ENCODE measurements at places on chromosomes 7 and 10.

- DNase-seq = no peak
Observed at GRCh38 chr10:27819781-27820531, 74.3 kb upstream of the MKX start.

DNA sequence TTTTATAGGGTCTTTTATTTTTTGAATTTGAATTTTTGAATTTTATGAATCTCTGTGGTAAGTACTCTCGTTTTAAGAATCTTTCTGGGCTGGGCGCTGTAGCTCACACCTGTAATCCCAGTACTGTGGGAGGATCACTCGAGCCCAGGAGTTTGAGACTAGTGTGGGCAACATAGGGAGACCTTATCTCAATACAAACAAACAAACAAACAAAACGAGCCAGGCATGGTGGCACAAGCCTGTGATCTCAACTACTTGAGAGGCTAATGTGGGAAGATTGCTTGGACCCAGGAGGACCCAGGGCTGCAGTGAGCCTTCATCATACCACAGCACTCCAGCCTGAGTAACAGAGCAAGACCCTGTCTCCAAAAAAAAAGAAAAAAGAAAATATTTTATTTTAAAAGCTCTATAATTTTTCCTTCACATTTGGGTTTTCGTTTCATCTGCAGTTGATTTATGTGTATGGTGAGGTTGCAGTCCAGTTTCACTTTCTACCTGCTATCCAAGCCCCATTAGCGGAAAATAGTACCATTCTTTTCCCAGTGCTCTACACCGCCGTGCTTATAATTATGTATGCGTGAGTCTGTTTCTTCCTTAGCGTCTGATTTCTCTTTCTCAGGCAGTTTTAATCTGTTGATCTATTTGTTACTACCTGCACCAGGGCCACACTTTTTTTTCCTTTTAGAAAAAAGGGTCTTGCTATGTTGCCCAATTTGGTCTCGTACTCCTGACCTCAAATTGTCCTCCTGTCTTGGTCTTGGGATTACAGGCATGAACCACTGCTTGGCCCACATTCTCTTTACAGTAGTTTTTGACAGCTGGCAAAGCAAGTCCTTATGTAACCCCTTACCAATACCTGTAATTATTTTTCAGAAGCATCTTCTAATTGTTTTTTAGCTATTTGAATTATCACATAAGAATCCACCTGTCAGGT, 21.7 kb downstream of the TRIM24 start:
- no peak for DNase-seq

DNA sequence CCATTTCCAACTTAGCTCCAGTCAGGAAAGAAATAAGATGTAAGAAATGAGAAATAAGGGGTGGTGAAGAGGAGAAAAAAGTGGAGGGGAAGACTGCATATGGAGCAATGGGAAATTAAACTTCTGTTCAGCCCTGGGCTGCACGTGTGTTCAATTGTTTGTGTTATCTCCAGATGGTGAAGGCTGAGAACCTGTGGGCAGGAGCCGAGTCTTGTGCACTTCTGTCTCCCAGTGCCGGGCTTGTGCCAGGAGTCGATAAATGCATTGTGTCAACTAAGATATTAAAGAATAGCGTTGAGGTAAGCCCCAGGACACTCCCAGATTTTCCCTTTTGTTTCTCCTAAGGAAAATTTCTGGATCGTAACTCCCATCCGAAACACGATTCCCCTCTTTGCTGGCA, 98.2 kb downstream of the PRLHR start:
- DNase-seq = no peak

DNA sequence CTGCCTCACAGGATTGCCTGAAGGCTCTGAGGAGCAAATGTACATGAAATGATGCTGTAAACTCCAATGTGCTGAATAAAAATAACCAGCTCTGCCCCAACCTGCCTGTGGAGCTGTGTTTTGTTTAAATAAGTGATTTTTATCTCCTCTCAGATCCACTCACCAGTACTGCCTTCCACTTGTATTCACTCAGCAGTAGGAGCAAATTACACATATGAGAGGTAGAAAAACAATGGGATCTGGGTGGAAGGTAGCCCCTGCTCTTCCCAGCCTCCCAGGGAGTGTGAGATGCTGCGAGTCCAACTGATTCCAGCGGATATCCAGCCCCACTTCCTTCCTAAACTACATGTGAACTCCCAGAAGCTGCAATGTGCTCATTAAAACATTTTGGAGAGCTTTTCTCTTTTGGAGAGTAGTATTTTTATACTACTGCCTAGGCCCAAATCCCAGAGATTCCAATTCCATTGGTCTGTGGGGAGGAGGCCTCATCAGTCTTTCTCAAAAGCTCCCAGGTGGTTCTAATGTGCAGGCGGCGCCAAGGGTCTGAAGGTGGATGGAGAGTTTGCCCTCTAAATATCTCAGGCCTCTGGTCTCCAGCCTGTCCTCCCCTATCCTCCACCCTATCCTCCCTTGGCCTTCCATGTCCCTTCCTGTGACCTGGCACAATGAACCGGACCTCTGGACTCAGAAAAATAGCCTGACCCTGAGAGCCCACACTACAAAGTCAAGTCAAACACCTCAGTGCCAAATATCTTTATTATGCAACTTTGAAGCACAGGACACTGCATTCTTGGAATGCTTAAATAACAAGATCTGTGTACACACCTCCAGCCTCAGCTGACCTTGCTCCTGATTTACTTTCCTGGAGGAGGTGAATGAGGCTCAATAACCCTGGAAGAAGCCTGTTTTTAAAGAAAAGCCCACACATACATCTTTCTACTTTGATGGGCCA, 46.2 kb downstream of the CPVL start:
- no peak for DNase-seq

- DNase-seq = peak; percentile 45
Observed at GRCh38 chr7:155791214-155791737, 21.0 kb downstream of the SHH start.

DNA sequence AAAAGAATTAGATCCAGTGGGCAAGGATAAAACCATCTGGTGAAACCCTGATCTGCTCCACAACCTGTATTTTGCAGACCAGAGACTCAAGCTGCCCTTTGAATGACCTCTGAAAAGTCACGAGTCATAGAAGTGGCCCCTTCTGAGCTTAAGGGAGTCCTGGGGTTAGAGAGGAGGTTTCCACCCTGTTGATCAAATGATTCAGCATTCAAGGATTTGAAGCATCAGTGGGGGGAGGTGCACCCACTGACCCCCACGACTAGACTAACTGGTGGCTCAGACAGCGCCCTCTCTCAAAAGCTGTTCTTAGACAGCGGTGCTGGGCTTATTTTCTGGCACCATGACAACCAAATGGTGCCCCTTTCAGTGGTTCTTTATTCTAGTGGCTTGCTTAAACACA, 44.3 kb downstream of the PLCE1 start:
- no peak for DNase-seq

DNA sequence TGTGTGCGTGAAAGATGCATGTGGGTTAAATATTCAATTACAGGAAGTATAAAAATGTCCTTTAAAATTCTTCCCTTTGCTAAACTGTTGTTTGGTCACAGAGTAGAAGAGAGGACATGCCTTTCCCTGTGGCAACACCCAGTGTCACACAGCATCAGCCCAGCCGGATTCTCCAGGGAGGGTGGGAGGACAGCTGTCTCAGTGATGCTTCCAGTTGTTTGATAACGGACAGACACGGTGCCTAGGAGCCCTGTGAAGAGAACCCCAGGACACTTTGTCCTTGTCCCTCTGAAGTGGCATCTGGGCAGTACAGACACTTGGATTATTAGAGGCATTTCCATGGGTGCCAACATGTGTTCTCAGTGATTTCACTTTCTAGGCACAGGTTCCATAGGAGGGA, 306.6 kb upstream of the LRGUK start:
- DNase-seq = no peak

DNA sequence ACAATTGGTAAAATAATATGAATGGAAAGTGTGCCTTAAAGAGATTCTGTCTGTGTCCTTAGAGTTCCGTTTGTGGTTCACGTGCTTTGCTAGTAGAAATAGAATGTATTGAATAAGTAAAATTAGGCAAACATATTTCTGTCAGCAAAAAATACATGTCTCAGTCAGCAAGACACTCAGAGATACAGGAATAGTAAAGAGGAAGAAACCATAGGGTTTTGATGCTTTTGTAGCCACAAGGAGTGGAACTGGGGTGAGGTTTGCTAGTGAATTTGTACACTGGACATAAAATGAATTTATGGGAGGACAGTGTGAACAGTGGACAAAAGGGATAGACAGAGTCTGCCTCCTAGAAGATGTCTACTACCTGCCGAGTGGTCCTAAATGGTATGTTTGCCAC, 289.2 kb upstream of the NRP1 start:
- DNase-seq = no peak
